AG09319 (cell line): ENCODE measurements at places on chromosomes 5 and 9.

DNA sequence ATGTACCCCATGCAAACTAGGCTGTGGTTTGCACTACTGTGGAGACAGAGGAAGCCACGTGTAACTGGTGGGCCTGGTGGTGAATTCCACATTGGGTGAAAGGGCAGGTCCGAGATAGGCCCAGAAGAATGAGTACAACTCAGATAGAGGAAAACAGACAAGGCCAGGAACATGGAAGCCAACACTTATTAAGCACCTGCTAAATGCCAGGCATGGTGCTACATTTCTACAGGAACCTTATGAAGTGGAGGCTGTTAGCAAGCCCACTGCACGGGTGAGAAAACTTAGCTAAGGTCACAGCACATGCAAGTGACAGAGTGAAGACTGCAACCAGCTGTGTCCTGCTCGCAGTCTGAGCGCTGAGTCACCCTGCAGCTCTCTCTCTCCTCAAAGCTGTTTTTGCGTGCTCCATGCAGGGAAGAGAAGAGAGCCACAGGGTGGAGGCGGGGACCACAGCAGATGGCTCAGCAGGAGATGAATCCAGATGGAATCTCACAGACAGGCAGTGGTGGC, 65.5 kb upstream of the SPTLC1 start:
- peak; percentile 47 for DNase-seq

- no peak for DNase-seq
Observed at GRCh38 chr5:126506079-126506478, 82.9 kb downstream of the GRAMD2B start.

DNA sequence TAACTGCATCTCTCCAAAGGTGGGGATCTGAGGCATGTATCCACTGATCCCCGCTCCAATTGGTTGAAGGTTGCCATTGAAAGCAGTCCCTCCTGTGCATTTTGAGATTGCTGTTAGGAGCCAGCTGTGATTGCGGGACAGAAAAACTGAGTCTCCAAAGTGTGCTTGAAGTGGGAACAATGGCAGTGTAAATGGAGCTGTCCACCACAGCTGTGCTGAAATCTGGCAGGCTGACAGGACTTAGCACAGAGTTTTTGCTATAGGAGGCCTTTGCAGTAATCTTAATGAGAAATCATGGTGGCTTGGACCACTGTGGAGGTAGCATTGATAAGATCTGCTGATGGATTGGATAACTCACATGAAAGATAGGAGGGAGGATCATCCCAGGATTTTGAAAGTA, 3.3 kb downstream of the RNF20 start:
- DNase-seq = no peak

DNA sequence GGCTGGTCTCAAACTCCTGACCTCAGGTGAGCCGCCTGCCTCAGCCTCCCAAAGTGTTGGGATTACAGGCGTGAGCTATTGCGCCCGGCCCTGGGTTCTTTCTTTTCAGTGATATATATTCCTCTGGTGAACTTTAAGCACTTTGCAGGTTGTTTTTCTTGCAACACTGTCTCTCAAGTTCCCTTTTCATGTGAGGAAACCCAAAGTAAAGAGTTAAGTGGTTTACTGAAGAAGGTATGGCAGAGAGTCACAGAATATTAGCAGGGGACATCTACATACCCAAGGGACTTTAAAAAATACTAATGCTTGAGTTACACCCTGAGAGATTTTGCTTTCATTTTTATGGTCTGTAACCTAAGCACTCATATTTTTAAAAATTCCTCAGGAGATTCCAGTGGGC, 6.7 kb upstream of the GAPT start:
- DNase-seq = no peak

DNA sequence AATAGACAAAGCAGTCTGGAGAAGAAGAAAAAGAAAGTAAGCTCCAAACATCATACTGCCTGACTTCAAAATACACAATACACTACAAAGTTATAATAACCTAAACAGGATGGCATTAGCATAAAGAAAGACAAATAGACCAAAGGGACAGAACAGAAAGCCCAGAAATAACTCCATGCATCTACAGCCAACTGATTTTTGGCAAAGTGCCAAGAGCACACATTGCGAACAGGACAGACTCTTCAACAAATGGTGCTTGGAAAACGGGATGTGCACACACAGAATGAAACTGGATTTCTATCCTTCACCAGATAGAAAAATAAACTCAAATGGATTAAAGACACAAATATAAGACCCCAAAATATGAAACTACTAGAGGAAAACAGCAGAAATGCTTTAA, 66.6 kb upstream of the SPATA31E1 start:
- DNase-seq = no peak

GRCh38 chr5:152676196-152676595, 271.1 kb upstream of the NMUR2 start:
- DNase-seq = no peak

- DNase-seq = no peak
Observed at GRCh38 chr5:172299916-172300439, 16.4 kb upstream of the UBTD2 start.

- DNase-seq = no peak
Observed at GRCh38 chr9:120767451-120767850, 25.8 kb downstream of the FBXW2 start.

DNA sequence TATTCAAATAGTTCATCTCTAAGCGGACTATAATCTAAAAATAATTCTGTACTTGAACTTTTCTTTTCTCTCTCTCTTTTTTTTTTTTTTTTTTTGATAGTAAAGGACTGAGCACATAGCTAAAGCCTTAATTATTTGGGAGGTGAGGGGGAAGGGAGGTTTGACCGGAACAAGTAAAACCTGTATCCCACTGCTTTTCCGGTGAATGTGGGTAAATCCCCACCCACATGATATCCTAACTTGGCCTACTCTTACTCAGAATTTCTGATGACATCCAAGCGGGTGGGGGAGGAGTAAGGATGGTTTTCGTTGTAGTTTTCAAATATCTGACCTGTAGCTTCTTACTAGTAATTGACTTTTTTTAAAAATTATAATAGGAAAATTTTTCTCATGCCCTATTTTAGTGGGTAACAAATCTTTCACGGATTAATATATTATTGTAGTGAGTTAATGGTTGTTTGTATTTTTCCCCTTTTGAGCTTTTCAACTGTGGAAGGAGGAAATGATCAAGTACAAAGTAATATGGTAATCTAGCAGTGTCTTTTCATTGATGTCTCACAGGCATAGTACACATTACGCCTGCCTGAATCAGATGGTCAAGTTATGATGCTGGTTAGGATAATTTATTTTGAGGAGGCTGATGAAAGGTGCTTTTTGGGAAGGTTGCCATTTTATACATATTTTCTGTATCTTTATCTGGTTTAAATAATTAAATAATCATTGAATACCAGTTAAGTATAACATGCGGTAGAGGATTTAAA, 2.2 kb upstream of the ELL2 start:
- no peak for DNase-seq

- DNase-seq = no peak
Observed at GRCh38 chr5:112149727-112150126, 269.4 kb downstream of the EPB41L4A start.

GRCh38 chr5:152649609-152650008, 244.5 kb upstream of the NMUR2 start:
- DNase-seq = no peak

DNA sequence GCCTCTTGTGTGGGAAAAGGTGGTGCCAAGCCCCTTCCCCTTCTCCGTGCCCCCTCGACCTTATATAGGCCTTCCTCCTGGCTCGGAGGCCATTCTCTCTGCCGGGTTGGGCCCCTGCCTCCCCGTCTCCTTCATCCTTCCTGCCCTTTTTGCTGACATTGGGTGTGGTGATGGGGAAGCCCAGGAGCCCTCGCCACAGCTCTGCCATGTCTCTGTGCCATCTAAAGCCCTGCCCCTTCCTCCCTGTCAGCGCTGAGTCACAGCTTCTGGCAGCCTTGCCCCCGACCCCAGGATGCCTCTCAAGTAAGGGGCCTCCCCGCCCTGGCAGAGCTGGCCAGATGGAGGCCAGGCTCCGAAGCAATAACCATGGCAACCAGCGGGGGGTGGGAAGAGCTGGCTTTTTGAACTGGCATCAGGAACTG, 30.4 kb downstream of the JADE2 start:
- no peak for DNase-seq

- no peak for DNase-seq
Observed at GRCh38 chr5:139177809-139178588, 20.2 kb downstream of the SIL1 start.

- no peak for DNase-seq
Observed at GRCh38 chr5:139636975-139637408, 11.2 kb upstream of the CXXC5 start.

GRCh38 chr5:89087128-89087527, 204.1 kb upstream of the MEF2C start:
- DNase-seq = no peak

DNA sequence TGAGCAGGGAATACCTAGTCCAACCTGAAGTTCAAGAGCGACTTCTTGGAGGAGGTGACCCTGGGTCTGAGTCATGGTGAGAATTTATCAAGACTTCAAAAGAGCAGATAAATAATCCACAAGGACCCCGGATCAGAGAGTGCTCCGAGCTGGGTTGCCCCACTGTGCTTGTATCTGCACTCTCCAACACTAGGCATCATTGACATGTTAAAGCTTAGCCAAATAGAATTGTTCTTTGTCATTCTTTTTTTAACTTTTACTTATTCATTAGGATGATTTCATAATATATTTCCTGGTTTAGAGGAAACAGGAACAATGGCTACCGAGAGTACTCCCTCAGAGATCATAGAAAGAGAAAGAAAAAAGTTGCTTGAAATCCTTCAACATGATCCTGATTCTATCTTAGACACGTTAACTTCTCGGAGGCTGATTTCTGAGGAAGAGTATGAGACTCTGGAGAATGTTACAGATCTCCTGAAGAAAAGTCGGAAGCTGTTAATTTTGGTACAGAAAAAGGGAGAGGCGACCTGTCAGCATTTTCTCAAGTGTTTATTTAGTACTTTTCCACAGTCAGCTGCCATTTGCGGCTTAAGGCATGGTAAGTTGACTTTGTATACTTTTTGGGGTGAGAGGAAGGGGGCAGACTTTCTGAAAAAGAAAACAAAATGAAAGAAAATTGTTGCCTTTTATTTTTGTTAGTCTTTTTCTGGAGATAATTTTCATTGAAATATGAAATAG, at the start of gene CARD6:
Gene CARD6, plus strand, starts transcription at position 300 of the 738 bp plus-strand sequence. Its CDS starts 16 bp downstream, at position 316.
- no peak for DNase-seq

GRCh38 chr5:98769210-98769958, 4.1 kb upstream of the RGMB start:
- DNase-seq = peak; percentile 53

- no peak for DNase-seq
Observed at GRCh38 chr5:62371409-62371808, 32.3 kb downstream of the DIMT1 start.

GRCh38 chr5:173592050-173592669, 24.3 kb downstream of the BOD1 start:
- no peak for DNase-seq

- no peak for DNase-seq
Observed at GRCh38 chr9:69578026-69578425, 94.1 kb downstream of the APBA1 start.

DNA sequence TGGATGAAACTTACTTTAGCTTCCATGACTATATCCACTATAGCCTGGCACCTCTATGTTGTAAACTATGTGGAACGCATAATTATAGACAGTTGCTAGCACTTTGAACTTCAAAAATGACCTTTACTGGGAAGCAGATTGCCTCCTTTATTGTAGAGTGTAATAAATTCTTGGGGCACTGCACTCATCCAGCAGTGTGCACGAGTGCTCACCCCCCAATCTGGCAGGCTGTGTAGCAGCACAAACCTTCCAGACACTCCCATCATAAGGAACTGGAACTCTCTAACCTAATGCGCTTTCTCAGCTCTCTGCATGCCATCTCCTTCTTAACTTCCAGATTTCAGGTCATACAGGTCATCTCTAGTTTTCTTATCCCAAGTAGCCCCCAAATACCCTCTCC, 1.5 kb upstream of the PDE6A start:
- DNase-seq = no peak

DNA sequence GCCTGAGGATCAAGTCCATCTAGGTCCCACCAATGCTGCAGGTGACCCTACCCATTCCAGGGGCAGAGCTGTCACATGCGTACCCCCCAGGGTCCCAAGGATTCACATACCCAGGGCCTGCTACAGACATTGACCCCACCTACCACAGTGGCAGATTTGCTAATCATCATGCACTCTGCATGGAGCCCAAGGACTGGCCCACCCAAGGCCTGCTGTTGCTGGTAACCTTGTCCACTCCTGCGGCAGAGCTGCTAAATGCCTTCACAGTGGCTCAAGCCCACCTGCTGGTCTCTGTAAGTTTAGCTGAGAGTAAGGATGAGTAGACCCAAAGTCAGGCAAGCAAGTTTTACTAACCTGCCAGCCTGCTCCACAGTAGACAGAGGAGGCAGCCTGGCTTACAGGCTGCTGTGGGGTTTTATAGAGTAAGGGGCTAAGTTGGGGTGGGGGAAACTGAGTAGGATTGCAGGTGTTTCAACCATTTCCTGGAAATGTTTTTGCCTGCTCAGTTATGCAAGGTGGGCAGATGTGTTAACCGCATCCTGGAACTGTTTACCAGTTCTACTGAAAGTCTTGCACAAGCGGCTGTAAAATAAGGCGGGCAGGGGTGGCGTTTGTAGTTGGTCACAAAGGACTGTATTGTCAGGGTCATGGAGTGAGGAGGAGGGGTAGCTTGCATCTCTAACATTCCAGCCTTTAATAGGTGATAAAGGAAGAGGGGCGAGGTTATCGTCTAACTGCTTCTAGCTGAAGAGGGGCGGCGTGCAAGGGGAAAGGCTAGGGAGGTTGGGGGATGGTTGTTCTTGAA, 2163.5 kb upstream of the WWC1 start:
- no peak for DNase-seq

- no peak for DNase-seq
Observed at GRCh38 chr5:14723701-14724132, 59.2 kb downstream of the OTULIN start.

- DNase-seq = no peak
Observed at GRCh38 chr5:77876862-77877502, 100.8 kb upstream of the TBCA start.

GRCh38 chr5:61417340-61417739, 85.3 kb downstream of the ZSWIM6 start:
- no peak for DNase-seq

GRCh38 chr9:79221084-79221483, 350.7 kb upstream of the TLE4 start:
- peak; percentile 76 for DNase-seq

GRCh38 chr5:64939772-64940510, 171.2 kb downstream of the CWC27 start:
- no peak for DNase-seq

GRCh38 chr9:115986508-115986907, 167.1 kb upstream of the PAPPA start:
- DNase-seq = no peak

- no peak for DNase-seq
Observed at GRCh38 chr9:130894546-130894945, 2.1 kb downstream of the QRFP start.
